ENCODE measurements at places on chromosomes 5 and 9.

DNA sequence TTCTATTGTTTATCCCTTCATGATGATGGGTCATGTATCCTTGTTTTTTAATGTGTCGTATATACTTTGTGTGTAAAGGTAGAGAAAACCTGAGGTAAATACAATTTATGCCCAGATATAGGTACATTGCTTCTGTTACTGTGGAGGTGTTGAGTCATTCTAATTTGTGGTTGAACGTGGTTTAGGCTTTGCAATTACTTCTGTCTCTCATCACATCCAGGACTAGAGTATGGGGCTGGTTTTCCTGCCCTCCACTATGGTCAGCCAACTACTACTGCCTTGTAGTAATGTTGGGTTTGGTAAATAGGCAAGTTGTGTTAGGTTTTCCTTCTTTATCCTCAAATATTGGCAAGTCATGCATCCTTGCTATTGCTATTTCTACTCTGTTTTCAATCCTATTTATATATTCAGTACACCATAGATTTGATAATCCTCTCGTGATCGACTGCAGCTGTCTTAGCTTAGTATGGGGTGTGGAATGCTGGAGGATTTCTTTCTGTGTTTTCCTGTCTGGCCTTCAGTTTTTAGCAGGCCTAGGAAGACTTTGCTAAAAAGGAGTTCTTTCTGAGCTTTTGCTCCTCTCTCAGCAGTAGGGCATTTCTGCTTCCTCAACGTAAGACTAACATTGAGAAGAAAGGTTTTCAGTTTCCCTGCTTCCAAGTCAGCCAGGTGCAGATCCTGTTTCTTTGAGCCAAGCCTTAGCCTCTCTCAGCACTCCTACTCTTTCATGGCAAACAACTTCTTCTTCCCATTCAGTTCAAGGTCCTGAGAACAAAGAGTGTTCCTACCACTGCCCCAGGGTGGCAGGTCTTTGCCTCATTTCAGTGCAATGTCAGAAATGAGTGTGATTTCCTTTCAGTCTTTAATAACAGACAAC is 844.4 kb upstream of the CDH18 start:
- no peak for DNase-seq

- no peak for DNase-seq
These were observed 4.5 kb upstream of the PCA3 start for GRCh38 chr9:76759732-76760131.

- no peak for DNase-seq
These were observed 89.9 kb upstream of the FSD1L start for GRCh38 chr9:105357937-105358336.

GRCh38 chr9:87678650-87679355 is 47.1 kb upstream of the CTSL start:
- DNase-seq = peak; percentile 34

DNA sequence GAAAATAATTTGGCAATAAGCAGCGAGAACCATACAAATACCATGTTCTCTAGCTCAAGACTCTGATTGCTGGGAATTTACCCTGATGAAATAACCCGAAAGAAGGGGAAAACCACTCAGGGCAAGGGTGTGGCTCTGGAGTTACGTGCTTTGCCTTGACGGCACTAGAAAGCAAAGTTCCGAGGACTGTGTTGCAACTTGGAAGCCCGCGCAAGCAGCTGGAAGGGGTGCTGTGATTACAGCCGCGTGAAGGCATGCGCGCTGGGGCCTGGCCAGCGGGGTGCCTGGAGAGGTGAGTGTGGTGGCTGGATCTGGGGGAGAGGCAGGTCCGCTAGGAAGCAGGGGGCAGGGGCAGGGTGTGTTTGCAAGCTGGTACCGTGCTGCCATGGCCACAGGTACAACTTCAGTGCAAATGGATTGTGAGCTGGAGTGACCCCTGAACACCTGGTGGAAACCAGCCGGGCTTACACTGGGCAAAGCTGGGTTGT is 52.6 kb upstream of the CNOT6 start:
- peak; percentile 52 for DNase-seq

DNA sequence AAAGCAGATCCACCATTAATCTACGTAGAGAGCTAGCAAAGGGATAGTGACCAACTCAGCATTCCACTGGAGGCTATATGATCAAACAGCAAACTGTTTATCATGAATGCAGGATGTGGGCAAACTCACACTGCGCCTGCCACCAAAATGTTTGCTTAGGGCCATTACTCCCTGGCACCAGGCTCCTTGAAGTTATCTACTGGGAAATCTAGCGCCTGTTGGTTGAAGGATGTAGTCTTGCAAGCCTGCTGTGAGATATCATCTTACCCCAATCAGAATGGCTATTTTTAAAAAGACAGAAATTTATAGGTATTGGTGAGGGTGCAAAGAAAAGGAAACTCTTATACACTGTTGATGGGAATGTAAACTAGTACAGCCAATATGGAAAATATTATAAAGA is 332.5 kb upstream of the RPS23 start:
- DNase-seq = no peak

GRCh38 chr5:109410389-109411148 is 795 bp upstream of the PJA2 start:
- DNase-seq = peak; percentile 33

DNA sequence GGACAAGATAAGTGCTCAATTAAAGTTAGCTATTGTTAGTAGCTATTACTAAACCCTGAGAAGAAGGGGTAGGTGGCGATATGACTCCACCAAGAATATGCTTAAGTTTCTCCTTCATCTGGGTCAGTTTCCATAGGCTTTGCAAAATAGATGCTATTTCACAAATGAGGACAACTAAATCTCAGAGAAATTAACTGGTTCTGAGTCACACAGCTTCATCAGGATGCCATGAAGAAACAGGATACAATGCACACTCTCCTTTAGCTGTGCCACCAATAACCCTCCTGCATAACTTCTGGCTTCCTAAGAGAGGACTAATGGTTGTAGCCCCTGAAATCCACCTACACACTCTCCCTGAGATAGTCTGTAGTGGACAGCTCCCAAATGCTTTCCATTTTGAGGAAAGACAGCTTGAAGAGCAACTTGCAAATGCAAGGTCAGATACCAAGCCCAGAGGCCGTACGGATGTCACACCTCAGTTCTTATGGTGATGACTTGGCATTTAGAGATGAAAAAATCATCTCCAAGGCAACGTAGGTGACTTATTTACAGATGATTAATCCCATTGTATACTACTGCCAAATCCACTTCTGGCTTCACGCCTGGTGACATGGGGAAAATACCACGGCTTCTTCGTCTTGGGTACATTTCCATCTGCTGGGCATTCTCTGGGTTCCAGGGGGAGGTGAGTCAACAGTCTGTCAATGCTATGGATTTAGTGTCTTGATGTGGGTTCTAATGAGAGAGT is 251.4 kb upstream of the IL12B start:
- DNase-seq = peak; percentile 49

GRCh38 chr9:134590240-134591081 is 51.1 kb upstream of the COL5A1 start:
- no peak for DNase-seq

- DNase-seq = no peak
These were observed at the start of gene SARDH for GRCh38 chr9:133737774-133738639. SARDH (minus strand) TSS chr9:133738352; CDS start chr9:133734173, 4,179 bp downstream.

DNA sequence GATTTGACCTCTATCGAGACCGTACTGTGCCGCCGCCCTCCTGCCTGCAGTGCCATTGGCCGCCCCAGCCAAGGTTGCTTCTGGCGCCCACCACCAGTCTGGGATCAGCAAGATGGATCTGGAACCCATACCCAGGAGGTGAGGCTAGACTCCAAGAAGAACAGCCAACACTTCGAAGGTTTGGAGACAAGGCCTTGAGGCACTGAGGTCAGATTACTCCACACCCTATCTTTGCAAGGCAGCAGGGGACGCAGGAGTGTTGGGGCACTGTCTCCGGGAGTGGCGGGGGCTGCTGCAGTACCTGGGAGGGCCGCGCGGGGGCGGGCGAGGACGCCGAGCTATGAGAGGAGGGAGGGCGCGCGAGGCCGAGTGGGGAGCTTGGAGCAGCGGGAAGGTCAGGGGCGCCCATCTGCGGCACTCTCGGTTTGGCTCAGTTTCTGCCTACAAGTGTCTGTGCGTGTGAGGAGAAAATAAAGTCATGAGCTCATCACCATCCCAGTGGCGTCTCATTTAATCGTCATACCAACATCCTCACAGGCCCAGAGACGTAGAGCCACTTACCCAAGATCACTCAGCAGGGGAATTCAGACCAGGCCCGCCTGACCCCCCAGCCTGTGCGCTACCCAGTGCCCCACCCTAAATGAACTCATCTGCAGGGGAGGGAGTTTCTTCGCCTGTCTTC is 20.5 kb upstream of the PSD2 start:
- DNase-seq = no peak

All from AG09309 (cell line).